ENCODE measurements at places on chromosomes 7 and 10.

- peak; percentile 94 for DNase-seq
- H3K36me3 ChIP-seq = no peaks in the 10 kb centered on the region
- no peaks in the 10 kb centered on the region for H3K27me3 ChIP-seq
These were observed 776 bp downstream of the TMEM184A start for GRCh38 chr7:1555046-1555812.

DNA sequence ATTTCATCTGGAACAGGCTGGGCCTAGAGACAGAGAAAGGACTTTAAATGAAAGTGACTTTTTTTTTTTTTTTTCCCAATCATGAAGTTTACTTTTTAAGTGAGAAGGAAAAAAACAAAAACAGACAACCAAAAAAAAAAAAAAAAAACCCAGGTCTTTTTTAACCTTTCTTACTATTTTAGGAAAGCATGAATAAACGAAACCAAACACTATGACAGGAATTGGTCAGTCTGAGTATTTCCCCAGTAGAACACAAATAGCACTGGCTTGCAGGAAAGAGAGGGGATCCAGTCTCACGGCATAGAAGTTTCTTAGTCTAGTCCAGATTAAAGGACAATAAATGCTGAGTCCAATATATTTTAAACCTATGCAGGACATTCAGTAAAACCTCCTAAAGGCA is 180.5 kb upstream of the CCDC6 start:
- no peak overlapping the region for H3K4me3 ChIP-seq
- no peaks in the 10 kb centered on the region for H3K36me3 ChIP-seq
- DNase-seq = no peak

DNA sequence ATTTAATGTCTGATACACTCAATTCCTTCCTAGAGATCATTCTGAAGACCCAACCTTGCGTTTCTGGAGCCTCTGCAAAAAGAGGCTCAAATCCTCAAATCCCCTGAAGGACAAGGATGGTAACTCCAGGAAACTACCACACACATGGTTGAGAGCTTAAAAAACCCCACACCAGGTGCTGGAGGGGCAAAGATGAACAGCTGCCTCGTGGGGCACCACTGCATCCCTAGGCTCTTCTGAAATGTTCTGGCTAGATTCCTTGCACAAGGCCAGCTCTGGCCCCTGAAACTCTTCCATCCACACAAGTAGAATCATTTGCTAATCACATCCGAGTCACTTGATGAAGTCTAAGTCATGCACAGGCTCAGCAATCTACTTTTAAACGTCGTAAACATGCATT is 286.6 kb downstream of the ELMO1 start:
- no peaks in the 10 kb centered on the region for H3K36me3 ChIP-seq
- no peak overlapping the region for H3K4me3 ChIP-seq
- no peaks in the 10 kb centered on the region for H3K27me3 ChIP-seq

- no peak overlapping the region for H3K4me3 ChIP-seq
- DNase-seq = no peak
- no peaks in the 10 kb centered on the region for H3K36me3 ChIP-seq
These were observed 254.1 kb upstream of the PTER start for GRCh38 chr10:16182688-16183087.

DNA sequence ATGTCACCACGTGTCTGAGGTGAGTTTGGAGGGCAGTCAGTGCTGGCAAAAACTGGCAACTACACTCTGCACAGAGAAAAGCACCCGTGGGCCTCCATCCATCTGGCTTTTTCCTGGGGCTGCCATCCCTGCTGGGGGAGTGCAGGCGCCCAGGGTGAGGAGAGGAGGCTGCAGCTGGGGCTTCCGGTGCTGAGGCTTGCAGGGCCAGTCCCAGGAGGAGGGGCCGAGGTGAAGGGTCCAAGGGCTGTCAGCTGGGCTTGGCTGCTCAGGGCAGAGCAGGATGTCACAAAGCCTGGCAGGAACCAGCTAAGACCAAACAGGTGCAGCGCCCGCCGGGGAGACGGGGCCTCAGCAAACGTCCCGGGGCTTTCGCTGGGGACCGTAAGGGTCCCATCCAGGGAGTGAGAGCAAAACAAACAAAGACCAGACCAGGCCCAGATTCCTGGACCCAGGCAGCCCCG is 77.2 kb downstream of the CFAP46 start:
- H3K36me3 ChIP-seq = no peaks in the 10 kb centered on the region
- no peaks in the 10 kb centered on the region for H3K4me1 ChIP-seq
- no peak overlapping the region for H3K27ac ChIP-seq
- DNase-seq = no peak

- H3K27me3 ChIP-seq = no peaks in the 10 kb centered on the region
- H3K4me1 ChIP-seq = peaks cover 3% of the 10 kb centered on the region
- H3K4me3 ChIP-seq = no peak overlapping the region
- DNase-seq = no peak
These were observed 1.1 kb upstream of the GPRIN2 start for GRCh38 chr10:46557319-46558121.

DNA sequence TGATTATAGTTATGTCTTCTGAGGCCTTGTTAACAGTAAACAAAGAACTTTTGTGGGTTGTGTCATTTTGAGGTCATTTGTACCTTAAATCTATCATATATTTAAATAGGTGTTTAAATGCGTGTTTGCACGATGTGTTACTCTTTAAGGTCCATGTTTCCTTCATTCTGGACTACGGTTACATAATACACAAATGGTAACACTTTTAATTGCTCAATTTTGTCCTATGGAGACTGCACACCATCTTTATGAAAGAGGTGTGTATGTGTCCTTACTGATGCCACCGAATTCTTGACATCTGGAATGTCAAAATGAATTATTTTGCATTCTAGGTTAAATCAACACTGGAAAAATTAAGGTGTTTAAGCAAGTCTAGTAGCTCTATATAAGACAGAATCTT is 1.7 kb downstream of the PALS2 start:
- H3K36me3 ChIP-seq = no peaks in the 10 kb centered on the region
- DNase-seq = no peak
- H3K27me3 ChIP-seq = no peaks in the 10 kb centered on the region
- H3K27ac ChIP-seq = no peak overlapping the region
- peak overlapping the region; percentile 71 for H3K4me3 ChIP-seq
